GM12864 (cell line): ENCODE measurements at places on chromosomes 4 and X.

GRCh38 chr4:182825786-182826185 is 91.4 kb downstream of the DCTD start:
- DNase-seq = no peak

- DNase-seq = no peak
These were observed 453.0 kb downstream of the CENPC start for GRCh38 chr4:67092351-67092750.

DNA sequence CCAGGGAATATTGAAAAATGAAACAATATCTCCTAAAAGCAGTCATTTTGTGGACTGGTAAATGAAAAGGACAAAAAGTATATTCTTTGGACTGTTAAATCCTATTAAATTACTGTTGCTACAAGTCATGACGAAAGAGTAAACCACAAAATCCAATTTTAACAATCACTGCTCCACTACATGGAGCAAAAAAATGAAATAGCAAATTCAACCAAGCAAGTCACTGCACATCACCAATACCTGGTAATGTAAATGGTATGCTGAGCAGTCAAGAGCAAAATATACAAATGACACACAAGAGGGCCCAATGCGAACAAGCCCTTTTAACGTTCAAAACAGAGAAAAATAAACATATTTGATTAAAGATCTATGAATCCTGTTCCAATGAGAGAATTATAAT is 126.2 kb downstream of the KLHL13 start:
- no peak for DNase-seq

DNA sequence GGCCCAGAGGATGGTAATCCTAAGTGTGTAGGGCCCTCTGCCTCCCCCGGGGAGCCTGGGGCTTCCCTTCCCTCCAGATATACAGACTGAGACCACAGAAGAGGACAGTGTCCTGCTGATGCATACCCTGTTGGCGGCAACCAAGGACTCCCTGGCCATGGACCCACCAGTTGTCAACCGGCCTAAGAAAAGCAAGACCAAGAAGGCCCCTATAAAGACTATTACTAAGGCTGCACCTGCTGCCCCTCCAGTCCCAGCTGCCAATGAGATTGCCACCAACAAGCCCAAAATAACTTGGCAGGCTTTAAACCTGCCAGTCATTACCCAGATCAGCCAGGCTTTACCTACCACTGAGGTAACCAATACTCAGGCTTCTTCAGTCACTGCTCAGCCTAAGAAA is 1.9 kb downstream of the TRO start:
- no peak for DNase-seq

- peak; percentile 25 for DNase-seq
These were observed 39.5 kb upstream of the RELL1 start for GRCh38 chr4:37725718-37726117.

GRCh38 chrX:12332786-12333347 is 194.6 kb downstream of the FRMPD4 start:
- no peak for DNase-seq

- DNase-seq = no peak
These were observed 752.5 kb upstream of the PCDH10 start for GRCh38 chr4:132396636-132397035.

GRCh38 chrX:151830911-151831310 is 81.8 kb upstream of the MAGEA4 start:
- no peak for DNase-seq

GRCh38 chr4:3525532-3526430 is 6.4 kb downstream of the LRPAP1 start:
- no peak for DNase-seq

DNA sequence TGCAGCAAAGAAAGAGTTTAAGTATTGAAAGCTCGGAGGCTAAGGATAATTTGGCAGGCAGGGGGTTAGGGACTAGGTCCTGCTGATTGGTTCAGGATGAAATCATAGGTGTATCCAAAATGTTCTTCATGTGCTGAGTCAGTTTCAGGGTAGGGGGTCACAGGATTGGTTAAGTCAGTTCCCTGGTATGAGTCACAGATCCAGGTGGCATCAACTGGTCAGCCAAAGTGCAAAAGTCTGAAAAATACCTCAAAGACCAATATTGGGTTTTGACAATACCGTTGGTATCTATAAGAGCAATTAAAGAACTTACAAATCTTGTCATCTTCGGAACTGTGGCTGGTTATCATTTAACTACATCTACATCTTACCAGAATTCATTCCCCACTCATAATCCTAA is 25.6 kb upstream of the PRDM8 start:
- DNase-seq = no peak

DNA sequence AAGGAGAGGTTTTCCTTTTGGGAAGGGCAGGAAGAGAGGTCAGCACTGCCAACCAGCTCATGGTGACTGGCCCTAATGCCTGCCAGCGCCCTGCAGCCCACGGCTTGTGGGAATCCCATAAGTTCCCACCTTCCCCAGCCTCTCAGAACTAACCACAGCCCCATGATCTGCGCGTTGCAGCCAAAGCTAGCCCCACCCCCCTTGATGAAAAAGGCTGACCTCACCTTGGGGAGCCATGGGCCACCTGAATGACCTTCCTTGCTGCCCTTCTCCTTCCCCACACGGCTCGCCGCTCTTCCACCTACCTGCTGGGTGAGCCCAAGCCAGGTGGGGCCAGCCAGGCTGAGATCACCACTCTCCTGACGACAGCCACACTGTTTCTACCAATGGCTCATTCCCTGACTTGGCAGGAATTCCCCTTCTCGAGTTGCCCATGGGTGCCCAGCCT is 3.9 kb upstream of the ELF4 start:
- DNase-seq = no peak

- DNase-seq = no peak
These were observed 8.0 kb downstream of the IBSP start for GRCh38 chr4:87807402-87807801.

GRCh38 chr4:5079581-5079980 is 28.3 kb downstream of the STK32B start:
- no peak for DNase-seq

DNA sequence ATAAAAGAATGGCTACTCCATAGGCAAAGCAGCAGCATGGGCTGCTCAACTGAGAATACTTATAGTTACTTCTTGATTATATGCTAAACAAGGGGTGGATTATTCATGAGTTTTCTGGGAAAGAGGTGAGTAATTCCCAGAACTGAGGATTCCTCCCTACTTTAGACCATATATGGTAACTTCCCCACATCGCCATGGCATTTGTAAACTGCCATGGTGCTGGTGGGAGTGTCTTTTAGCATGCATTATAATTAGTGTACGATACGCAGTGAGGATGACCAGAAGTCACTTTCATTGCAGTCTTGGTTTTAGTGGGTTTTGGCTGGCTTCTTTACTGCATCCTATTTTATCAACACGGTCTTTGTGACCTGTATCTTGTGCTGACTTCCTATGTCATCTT is 141.5 kb downstream of the MAGEB17 start:
- DNase-seq = no peak

GRCh38 chr4:79673898-79674297 is 265.9 kb upstream of the GK2 start:
- no peak for DNase-seq

- DNase-seq = no peak
These were observed 134.6 kb downstream of the GATB start for GRCh38 chr4:151626228-151626627.

- no peak for DNase-seq
These were observed 754.8 kb upstream of the FRG1 start for GRCh38 chr4:189185810-189186432.

- no peak for DNase-seq
These were observed 33.8 kb upstream of the ARMCX2 start for GRCh38 chrX:101693476-101693875.

DNA sequence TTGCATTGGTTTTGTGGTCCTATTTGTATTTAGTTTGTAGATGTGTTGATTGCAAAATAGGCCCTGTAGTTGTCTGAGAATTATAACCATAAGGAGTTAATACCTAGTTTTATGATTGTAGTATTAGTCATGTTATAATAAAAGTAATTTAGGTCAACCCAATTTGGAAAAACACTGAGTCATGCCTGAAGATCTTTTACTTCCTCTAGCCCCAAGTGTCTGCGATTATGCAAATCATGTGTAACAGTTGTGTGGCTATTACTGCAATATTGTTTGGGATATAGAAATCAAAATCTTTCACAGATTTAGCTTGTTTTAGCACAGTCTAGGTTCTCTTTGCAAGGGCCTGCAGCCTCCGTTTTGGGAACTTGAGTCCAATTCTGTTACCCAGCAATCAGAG is 12.6 kb downstream of the SRD5A3 start:
- DNase-seq = no peak

- DNase-seq = no peak
These were observed 2.2 kb downstream of the PLXNA3 start for GRCh38 chrX:154460326-154460725.

- no peak for DNase-seq
These were observed 114.5 kb upstream of the SLIT2 start for GRCh38 chr4:20137176-20137575.

GRCh38 chrX:53249408-53250042 is 24.5 kb upstream of the KDM5C start:
- no peak for DNase-seq

DNA sequence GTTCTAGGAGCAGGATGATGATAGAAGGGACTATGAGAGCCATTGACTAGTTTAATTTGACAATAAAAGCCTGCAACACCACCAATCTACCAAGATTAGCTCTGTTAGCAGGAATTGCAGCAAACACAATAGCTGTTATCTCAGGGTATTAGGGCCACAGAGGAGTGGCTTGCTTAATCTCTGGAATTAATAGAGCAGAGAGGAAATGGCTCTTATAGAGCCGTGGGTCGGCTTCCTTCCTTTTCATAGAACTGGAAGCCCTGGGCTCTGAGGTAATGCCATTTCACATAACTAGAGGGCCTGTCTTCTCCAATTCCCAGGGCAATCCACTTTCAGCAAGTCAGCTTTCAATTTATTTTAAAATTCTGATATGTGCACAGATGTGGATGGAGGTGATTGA is 83.0 kb downstream of the MAMLD1 start:
- no peak for DNase-seq

DNA sequence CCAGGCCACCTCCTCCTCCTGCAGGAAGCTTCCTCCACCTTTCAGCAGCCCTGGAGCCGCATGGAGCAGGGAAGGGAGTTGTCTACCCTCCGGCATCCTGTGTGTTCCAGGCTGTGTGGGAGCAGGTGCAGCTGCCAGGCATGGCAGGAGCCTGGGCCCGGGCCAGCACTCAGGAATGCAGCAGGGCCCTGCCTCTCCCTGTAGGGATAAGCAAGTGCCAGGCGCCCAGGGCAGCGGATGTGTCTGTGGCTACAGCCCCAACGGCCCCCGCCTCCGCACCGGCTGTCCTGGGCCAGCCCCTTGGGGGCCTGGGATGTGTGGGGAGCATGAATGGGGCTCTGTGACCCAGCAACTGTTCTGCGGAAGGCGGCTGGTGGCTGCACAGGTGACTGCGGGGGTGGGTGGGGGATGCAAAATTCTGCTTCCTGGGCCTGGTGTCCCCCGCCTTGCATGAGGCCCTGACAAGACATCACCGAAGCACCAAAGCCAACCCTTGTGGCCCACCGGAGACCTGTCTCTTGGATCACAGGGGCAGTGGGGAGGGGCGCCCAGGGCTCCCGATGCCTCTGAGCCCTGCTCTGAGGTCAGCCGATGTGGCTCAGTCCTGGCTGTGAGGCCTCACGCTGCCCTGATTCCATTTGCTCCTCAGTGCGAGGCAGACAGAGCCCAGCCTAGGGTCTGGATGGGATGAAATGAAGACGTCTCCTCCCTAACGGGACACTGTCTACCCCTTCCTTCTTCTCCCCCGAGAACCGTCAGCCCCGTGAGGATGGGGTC is 1.4 kb upstream of the DOK7 start:
- no peak for DNase-seq

DNA sequence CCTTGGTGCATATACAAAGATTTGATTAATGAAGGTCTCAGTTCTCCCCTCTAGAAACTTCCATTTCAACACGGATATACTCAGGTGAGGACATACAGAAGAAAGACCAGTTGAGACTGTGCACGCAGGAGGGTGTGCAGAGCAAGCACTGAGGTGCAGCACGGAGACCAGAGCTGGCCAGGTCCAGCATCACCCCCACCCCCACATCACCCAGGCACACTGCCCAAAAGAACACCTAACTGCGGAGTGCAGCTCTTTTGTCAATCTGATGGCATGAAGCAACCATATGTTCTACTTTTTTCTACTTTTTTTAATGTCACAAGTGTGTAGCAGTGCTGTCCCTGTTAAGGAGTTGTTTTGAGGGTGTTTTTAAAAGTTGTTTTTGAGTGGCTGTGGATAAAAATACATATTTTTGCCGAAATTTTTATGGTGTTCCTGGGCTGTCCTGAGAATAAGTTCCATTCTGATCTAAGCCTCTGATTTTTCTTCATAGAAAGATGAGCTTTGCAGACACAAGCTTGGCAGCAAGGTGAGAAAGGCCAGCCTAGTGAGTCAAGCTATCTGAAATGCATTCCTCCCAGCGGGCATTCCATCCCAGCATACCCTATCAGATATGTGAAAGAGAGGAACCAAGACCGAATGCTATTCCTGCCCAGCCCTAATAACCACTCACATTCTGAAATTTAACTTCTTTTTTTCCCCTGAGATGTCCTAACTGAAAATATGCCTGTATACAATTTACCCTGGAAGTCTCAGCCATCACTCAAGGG is 173.7 kb downstream of the PTTG2 start:
- DNase-seq = no peak

GRCh38 chr4:24754571-24754970 is 40.8 kb upstream of the SOD3 start:
- DNase-seq = no peak

GRCh38 chrX:141158084-141158483 is 18.8 kb downstream of the LDOC1 start:
- DNase-seq = no peak

- DNase-seq = no peak
These were observed 1.2 kb downstream of the CYTL1 start for GRCh38 chr4:5018096-5018495.

GRCh38 chrX:118978451-118978850 is 4.0 kb downstream of the LONRF3 start:
- no peak for DNase-seq

- DNase-seq = no peak
These were observed 23.9 kb downstream of the ARHGAP36 start for GRCh38 chrX:131081772-131082740.

- no peak for DNase-seq
These were observed 176.9 kb upstream of the PPP1R2C start for GRCh38 chrX:42954880-42955279.

DNA sequence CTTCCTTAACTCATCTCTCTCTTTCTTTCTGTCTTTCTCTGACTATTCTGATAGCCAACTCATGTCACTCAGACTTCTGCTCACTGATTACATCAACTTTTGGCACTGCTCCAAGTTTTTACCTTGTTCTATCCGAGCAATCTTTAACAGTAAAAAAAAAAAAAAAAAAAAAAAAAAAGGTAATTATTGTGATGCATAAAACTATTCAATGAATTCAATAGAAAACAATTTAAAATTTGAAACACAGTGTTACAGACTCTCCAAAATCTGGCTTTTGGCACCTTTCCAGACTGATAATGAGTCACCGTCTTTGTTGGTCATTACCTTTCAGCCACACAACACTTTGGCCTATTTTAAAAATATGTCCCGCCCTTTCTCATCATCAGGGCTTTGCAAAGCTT is 229.5 kb downstream of the GALNTL6 start:
- DNase-seq = no peak
